ENCODE measurements at places on chromosomes 11 and 22. TPM values are rescaled to one million over a fixed set of nuclear protein-coding genes. Genes with fewer than 3 reads are reported as not detected.

Gene PLXNB2
- 226 TPM for total RNA-seq

Gene OR5D18
- not detected for total RNA-seq

Gene BCO2
- total RNA-seq = 1.3 TPM

Gene SLC17A6
- total RNA-seq = not detected

Gene C22orf42
- total RNA-seq = not detected

Gene MMP13
- total RNA-seq = not detected

Gene SCUBE2
- 8.2 TPM for total RNA-seq

Gene CEP164
- total RNA-seq = 22.5 TPM

Gene ATG2A
- total RNA-seq = 9.2 TPM

Gene HEPHL1
- total RNA-seq = 0.30 TPM

Gene DGAT2
- total RNA-seq = 0.60 TPM

Gene PHETA2
- 11.6 TPM for total RNA-seq

Gene NLRP10
- 0.23 TPM for total RNA-seq

Gene OR52N4
- total RNA-seq = not detected

Gene HOATZ
- total RNA-seq = not detected

Gene MMP1
- 73.8 TPM for total RNA-seq

Gene FXYD6
- not detected for total RNA-seq

Gene SCN2B
- not detected for total RNA-seq

Gene OR52J3
- not detected for total RNA-seq

Gene C11orf87
- total RNA-seq = not detected

Gene IRAG1
- 3.6 TPM for total RNA-seq

Gene F2
- not detected for total RNA-seq

Gene SLC29A2
- 0.08 TPM for total RNA-seq

Gene CARD18
- total RNA-seq = not detected

Gene RBM4
- 127 TPM for total RNA-seq

Gene UPK3A
- not detected for total RNA-seq

Gene OR51E2
- total RNA-seq = under 0.01 TPM

Gene TBX10
- not detected for total RNA-seq

Gene RANGAP1
- total RNA-seq = 62.8 TPM

Gene DCDC1
- total RNA-seq = 0.08 TPM

Gene PMM1
- 26.2 TPM for total RNA-seq

Gene EXPH5
- total RNA-seq = 0.08 TPM

Gene TSPAN32
- total RNA-seq = 0.12 TPM

Gene OVCH2
- total RNA-seq = not detected
